MG63 (cell line): ENCODE measurements at places on chromosomes 1 and 21.

DNA sequence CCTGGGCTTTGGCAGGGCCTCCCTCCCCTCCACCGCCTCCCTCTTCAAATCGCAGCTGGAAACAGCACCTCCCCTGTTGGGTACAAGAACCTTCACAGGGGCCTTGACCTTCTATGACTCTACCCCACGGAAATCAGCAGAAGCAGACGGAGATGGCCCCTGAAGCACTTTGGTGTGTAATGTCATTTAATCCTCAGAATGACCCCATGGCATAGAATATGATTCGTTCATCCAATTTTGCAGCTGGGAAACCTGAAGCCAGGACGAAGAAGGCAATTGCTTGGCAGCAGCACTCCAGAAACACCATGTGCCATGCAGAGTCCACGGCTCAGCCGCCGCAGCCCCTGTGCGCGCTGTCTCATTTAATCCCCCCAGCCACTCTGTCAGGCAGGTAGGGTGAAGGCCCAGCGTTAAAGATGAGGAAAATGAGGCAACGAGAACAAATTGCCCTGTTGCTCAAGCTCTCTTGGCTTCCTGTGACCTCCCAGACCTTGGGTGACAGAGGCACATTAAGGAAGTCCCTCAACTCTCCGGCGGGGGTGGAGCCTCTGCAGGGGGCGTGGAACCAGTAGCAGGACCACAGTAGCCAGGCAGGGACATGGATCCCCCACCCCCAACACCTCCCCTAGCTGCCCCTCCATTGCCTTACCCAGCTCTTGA is 25.8 kb upstream of the LAPTM5 start:
- no peak for DNase-seq

GRCh38 chr1:111730706-111731105 is 8.5 kb downstream of the INKA2 start:
- DNase-seq: no peak

GRCh38 chr21:44590311-44590721 is 2.0 kb downstream of the KRTAP10-6 start:
- DNase-seq: no peak

GRCh38 chr1:180251526-180252305 is 21.7 kb downstream of the LHX4 start:
- no peak for DNase-seq

GRCh38 chr1:21773585-21773984 is 9.4 kb downstream of the USP48 start:
- DNase-seq: no peak

DNA sequence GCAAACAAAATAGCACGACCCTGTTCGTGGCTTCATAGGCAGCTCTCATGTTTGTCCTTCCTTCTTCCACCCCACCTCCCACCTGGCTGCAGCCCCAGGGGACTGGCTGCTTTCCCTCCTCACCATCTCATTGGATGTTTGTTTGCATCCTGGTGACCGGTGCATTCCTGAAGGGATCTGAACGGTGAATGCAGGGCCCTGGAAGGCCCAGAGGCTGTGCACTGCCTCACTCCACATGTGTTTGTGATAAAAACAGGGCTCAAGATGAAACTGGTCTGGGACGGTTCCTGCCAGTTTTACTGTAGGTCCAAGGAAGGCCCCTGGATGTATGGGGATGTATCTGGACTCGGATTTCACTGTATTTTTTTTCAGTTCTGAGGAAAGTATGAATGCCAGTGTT is 42.8 kb downstream of the CNN3 start:
- peak; percentile 70 for DNase-seq

GRCh38 chr1:55808263-55808662 is 593.1 kb upstream of the USP24 start:
- no peak for DNase-seq

- no peak for DNase-seq
These were observed 20.3 kb downstream of the RXRG start for GRCh38 chr1:165424454-165425216.

DNA sequence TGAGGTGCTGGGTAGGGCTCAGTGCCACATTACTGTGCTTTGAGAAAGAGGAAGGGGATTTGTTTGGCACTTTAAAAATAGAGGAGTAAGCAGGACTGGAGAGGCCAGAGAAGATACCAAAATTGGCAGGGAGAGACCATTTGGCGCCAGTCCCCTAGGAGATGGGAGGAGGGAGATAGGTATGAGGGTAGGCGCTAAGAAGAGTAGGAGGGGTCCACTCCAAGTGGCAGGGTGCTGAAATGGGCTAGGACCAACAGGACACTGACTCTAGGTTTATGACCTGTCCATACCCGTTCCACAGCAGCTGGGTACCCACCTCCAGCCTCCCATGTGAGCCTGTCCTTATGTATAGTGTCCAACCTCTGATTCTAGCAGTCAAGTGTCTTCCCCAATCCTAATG is 1.0 kb upstream of the CRTC2 start:
- no peak for DNase-seq

GRCh38 chr1:53653631-53654030 is 85.3 kb downstream of the GLIS1 start:
- DNase-seq: no peak

GRCh38 chr1:219174460-219175211 is 958 bp downstream of the LYPLAL1 start:
- DNase-seq: peak; percentile 59

GRCh38 chr1:9078752-9079500 is 9.5 kb upstream of the SLC2A5 start:
- DNase-seq: no peak

DNA sequence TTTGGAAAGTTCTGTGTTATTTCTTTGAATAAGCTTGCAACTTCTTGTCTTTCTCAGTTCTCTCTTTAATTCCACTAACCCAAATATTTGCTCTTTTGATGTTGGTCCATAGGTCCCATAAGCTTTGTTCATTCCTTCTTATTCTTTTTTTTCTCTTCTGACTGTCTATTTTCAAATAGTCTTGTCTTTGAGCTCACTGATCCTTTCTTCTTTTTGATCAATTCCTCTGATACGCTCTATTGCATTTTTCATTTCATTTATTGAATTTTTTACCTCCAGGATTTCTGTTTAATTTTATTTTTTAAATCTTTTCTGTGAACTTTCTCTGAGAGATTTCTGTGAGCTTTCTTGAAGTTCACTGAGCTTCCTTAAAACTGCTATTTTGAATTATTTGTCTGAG is 486.6 kb downstream of the KIF26B start:
- DNase-seq: no peak

- DNase-seq: no peak
These were observed 3.5 kb upstream of the CLDN19 start for GRCh38 chr1:42743317-42744147.

- no peak for DNase-seq
These were observed 36.0 kb downstream of the FAM177B start for GRCh38 chr1:222772996-222773379.

DNA sequence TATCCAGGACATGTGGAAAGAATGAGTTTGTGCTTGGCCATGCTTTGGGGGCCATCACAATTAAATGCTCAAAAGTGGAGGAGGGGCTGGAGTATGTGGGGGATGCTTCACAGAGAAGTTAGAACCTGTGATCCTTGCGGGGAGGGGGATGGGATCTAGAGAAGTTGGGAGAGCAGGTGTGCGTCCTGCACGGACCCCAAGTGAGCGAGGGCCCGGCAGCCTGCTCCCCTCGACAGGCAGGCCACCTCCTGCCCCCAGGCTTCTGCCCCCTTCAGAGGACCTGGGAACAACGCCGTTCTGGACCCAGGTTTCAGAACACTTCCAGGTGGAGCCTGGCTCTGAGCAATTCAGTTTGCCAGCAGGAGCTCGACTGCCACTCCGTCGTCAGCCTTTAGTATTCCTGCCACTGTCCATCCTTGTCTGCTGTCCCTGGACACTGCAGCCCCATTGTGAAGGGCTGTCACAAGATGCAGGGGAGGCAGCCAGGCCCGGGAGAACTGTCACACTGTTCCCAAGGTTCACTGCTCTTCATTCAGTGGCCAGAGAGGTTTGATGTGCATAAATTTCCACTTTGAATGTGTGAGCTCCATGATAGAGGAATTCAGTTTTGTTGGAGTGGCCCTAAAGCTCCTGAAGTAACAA is 112.2 kb downstream of the DHRS3 start:
- DNase-seq: no peak

- DNase-seq: no peak
These were observed 137.8 kb downstream of the GALNT2 start for GRCh38 chr1:230204842-230205241.

DNA sequence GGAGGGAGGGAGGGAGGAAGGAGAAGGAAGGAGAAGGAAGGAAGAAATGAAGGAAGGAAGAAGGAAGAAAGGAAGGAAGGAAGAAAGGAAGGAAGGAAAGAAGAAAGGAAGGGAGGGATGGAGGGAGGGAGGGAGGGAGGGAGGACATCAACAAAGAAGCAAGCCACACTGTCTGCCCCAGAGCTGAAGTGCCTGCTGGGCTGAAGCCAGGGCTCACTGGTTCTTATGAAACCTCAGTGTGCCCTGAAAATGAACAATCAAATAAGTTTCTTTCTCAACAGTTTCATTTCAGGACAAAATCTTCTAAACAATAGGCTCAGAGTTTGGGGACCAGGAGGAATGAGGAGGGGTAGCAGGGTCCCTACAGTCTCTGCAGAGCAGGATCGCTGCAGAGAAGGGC is 21.1 kb downstream of the ARHGEF19 start:
- DNase-seq: no peak

DNA sequence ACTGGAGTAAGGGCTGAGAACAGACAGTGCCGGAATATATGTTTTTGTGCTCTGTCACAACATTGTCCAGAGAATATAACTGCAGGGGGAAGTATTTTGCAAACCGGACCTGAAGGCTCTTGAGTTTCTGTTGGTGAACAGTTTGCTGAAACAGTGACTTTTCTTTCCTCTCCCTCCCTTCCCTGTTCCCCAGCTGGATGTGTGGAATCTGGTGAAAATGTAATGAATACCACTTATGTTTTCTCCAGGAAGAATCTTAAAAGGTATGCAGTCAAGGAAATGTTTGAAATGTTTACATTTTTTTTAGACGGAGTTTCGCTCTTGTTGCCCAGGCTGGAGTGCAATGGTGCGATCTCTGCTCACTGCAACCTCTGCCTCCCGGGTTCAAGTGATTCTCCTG is 23.4 kb downstream of the CHAF1B start:
- DNase-seq: no peak

DNA sequence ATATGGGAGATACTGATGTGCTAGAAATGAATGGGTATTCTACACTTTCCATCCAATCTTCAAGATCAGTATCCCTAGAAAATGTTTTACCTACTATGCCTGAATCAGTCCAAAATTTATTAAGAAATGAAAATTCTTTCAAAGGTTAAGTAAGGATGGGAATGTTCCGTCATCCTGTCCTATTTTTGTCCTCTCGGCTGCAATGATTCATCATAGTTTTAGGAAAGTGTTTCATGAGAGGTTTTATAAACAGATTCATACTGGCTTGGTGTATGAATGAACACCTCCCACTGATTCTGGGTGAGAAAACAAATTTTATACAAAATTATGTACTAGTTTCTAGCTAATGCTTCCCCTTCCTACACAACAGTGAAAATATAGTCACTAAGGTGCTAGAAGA is 504.6 kb upstream of the NR5A2 start:
- no peak for DNase-seq

DNA sequence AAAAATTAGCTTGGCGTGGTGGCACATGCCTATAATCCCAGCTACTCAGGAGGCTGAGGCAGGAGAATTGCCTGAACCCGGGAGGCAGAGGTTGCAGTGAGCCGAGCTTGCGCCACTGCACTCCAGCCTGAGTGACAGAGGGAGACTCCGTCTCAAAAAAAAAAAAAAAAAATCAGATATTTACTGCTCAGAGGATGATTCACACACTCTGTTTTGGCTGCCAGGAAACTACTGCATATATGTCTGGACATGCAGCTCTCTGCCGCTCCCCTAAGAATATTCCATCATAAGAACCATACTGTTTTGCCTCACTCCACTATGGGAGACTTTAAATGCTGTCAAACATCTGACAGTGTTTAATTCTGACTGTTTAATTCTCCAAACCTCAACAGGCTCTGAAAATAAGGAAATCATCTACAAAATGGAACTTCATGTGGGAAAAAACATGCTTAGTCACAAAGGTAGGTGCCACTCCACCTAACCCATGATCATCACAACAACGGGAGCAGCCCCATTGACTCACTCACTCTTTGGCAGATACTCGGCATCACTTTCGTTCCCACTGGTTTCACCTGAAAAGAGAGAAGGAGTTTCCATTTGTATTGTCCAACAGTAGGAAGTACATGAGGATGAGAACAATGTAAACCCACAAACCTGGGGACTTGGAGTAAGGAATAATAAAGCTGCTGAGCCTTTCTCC is 29.3 kb upstream of the BCAS2 start:
- DNase-seq: peak; percentile 27

DNA sequence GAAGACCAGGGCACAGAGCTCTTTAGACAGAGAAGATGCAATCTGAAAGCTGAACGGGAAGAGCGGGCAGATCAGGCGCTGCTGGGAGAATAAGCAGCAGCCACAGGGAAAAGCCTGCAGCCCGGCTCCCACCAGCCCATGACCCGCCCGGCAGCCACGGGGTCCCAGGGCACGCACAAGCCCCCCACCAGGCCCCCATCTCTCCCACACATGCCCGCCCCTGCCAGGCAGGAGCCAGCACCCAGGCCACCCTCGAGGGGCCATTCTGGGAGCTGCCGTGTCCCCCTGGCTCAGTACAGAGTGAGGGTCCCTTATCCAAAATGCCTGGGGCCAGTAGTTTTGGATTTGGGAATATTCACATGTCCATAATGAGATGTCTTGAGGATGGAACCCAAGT is 16.3 kb downstream of the SLC19A1 start:
- no peak for DNase-seq

DNA sequence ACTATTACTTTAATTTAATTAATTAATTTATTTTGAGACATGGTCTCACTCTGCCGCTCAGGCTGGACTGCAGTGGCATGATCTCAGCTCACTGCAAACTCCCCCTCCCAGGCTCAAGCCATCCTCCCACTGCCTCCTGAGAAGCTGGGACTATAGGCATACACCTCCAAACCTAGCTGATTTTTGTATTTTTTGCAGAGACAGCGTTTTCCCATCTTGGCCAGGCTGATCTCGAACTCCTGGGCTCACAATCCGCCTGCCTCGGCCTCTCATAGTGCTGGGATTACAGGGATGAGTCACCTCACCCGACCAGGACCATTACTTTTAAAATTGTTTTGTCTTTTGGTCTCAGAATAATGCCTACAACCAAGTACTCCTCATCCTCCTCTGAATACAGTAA is 15.6 kb downstream of the YY1AP1 start:
- no peak for DNase-seq

DNA sequence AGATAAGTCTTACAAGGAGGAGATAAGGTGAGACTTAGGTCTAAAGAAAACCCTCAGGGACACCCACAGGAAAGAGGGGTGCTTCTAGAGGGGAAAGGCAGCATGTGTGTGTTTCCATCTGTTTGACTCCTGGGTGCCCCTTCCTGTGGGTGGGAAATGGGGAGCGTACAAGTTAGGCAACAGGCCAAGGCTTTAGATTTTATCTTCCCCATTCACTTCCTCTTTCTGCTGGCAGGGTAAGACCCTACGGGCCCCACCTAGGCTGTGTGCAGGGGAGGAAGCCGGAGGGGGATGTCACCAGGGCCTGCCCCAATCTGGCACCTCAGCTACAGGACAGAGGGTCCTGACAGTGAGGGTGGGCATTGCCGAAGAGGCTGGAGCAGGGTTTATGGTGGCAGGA is 2.5 kb upstream of the OLIG1 start:
- no peak for DNase-seq
